ENCODE measurements at places on chromosomes 5 and 9.
A peak's percentile ranks its signal among the peaks of the same experiment; 100 is the strongest.

DNA sequence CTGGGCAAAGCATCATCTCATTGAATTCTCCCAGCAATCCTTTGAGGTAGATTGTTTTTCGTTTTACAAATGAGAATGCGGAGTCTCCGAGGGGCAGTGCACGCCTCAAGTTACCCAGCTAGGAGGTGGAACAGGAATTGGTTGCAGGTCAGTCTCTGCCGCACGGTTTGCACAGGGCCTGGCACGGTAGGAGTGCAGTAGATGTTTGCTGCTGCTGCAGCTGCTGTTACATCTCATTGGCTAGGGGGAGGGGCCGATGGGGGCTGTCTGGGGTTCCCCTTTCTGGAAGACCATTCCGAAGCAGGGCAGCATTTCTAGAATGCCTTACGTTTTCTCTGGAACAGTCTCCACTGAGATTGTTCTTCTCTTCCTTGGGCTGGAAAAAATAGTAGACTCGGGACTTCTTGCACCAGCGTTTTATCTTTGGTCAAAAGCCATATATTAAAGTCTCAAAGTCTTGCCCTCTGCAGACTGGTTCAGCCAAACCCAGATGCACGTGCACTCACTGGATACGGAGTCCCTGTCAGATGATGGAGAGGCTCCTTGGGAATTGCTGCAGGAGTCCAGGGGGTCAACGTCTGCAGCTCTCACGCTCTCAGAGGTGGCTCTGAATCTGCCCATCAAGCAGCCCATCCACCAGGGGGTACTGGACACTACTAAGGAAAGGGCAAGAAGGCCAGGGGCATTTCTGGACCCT is 1.2 kb downstream of the USP20 start:
- no peak for DNase-seq

DNA sequence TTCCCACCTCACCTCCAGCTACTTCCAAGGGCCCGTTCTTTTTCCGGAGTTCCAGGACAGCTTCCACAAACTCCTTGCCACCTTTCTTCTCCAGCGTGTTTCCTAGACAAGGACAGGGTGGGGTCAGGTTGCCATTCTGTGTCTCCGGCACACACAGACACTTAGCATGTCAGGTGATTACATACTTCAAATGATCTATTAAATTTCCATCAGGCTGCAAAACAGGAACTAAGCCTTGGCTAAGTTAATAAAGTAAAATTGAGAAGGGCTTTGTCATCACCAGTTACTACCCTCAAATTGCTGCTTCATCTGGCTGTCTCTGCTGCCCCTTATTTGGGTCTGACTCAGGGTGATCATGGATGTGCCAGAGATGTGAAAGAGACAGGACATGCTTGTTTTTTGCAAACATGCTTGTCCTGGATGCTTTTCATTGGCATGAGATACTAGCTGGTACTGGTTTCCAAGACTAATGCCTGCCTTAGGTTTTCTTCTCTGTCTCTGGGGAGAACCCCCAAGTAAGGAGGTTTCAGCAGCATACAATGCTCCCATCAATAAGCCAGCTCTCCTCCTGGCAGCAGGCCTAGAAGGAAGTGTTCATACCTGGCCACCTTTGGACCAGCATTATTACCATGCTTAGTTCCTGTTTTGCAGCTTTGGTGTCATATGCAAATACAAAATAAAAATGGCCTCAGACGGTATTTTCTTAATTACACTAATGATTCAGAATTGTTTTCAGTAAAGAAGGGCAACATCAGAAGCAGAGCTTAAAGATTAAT is 52.9 kb downstream of the MACROH2A1 start:
- DNase-seq = no peak

- DNase-seq = no peak
These were observed 27.6 kb downstream of the ALDH1A1 start for GRCh38 chr9:72925126-72925789.

GRCh38 chr9:15248081-15248480 is 58.9 kb downstream of the TTC39B start:
- DNase-seq = no peak

DNA sequence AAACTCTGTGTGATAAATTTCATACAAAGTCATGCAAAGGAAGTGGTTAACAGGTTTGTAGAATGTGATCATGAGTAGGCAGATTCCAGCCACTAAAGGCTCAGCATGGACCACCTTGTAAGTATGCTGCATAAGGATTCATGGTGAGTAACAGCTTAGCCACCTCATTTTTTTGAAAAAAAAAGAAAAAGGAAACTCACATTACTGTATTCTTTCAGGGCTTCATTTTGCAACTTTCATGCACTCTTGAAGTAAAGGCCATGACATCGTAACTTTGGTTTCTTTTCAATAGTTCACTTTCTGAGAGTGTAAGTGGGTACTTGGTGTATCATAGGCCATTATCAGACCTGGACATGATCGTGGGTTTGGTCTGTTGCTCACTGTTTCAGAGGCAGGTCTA is 175.1 kb downstream of the PCSK1 start:
- no peak for DNase-seq

- peak; percentile 9 for DNase-seq
These were observed 185.9 kb upstream of the RASA1 start for GRCh38 chr5:87081511-87082372.

DNA sequence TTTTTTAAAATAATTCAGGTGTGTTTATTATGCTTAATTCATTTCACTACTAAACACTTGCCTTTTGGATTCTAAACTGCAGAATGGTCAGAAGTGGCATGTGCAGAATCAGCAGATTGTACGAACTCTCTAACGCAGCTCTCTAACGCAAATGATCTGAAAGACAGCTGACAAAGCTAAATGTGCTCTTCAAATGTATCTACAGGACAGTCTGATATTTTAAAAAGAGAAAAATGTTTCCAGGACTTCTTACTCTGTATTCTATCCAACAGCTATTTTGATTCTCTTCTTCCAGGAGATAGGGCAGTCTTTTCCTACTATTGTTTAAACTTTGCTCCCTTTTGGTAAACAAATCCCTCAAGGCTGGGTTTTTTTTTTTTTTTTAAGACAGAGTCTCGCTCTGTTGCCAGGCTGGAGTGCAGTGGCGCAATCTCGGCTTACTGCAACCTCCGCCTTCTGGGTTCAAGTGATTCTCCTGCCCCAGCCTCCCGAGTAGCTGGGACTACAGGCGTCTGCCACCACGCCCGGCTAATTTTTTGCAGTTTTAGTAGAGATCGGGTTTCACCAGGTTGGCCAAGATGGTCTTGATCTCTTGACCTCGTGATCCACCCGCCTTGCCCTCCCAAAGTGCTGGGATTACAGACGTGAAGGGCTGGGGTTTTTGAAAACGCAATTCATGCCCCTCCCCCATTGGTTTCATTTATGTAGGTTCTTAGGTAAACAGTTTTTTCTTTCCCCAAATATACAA is 1.2 kb downstream of the NMRK1 start:
- no peak for DNase-seq

DNA sequence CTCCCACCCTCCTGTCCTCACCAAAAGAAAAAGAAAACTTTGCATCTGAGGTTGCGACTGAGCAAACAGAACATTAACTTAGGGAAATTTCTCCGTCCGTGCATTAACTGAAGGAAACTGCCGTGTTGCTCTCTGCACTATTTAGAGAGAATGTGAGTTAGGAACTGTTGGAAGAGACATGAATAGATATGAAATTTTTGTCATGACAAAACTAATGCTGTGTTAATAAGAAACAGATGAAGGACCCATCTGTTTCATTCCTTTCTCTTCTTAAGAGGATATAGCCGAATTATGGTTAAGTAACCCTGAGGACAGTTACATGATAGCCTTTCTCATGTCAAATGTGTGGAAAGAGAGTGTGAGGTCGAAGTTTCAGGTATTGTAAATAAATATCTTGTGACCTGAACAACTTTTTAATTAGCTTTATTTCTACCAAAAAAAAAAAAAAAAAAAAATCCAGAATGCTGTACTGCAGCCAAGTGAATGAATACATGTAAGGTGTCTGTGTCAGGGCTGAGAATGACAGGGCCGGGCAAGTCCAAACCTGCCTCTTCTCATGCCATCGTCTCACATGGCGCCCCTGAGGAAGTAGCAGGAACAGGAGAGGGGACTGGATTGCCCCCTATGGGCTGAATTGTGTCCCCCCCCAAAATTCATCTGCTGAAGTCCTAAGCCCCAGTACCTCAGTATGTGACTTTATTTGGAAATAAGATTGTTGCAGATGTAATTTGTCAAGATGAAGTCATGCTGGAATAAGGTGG is 35.6 kb upstream of the ANKRD33B start:
- no peak for DNase-seq

GRCh38 chr9:117526674-117527073 is 111.8 kb upstream of the ASTN2 start:
- no peak for DNase-seq

GRCh38 chr9:120913647-120914264 is 12.8 kb downstream of the TRAF1 start:
- DNase-seq = no peak

DNA sequence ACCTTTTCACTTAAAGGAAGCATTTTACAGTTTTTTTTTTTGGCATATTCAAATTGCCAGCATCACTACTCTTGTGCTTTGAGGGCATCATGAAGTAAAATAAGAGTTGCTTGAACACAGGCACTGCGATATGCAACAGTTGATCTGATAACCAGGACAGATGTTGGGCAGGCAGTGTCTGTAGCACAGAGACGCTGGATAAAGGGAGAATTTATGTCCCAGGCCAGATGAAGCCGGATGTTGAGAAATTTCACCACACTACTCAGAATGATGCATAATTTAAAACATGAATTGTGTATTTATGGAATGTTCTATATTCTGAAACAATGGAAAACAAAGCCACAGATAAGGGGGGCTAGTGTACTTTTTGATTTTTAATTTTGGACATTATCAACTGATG is 71.4 kb downstream of the SLC12A2 start:
- no peak for DNase-seq

- DNase-seq = no peak
These were observed 23.6 kb upstream of the CEP72 start for GRCh38 chr5:588406-588995.

GRCh38 chr5:96874631-96875030 is 1.7 kb upstream of the ERAP2 start:
- no peak for DNase-seq

DNA sequence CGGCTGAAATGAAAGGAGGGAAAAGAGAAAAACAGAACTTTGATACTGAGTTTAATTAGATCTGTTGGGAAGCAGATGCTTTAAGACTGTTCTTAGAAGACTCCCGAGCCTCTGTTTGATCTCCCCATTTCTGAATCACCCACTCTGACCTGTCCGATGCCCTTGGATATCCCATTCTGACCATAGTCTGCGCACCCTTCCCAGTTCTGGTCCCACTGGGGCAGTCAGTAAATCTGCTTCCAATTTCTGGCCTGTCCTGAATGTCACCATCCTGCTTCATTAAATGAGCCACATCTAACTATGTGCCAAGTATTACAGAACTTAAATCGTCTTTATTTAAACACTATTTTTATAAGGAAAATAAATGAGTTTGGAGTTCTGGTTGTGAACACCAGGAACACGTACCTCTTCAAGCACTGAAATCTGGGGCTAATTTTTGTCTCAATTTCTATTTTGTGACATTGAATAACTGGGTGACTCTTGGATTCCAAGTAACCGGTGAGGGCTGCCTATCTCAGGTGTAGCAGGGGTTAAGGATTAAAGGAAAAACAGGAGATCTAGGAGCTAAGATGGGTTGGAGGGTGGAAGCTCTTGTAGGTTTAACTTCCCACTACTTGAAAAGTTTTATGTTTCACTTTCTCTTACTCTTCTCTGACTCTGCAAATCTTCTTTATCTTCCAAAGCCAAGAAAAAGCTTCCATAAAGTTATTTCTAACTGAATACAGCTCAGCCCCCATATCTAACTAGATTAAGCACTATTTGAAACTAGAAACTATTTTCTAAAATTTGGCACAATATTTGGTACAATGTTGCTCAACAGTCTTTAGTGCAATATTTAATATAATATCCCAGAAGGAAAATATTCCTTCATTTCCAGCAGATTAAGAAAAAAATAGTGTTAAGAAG is 40.1 kb downstream of the ALDH1A1 start:
- DNase-seq = no peak
